ENCODE measurements at places on chromosomes 4 and X.

- DNase-seq, result peak; percentile 36
Observed at GRCh38 chrX:24423960-24424359, 41.1 kb upstream of the PDK3 start.

GRCh38 chr4:27084685-27085361 lies 224.2 kb downstream of the STIM2 start:
- DNase-seq, result peak; percentile 16

DNA sequence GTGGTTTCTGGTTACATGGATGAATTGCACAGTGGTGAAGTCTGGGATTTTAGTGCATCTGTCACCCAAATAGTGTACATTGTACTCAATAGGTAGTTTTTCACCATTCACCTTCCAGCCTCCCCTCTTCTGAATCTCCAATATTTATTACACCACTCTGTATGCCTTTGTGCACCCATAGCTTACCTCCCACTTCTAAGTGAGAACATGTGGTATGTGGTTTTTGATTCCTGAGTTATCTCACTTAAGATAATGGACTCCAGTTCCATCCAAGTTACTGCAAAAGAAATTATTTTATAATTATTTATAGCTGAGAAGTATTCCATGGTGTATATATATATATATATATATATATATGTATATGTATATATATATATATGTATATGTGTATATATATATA lies 155.8 kb downstream of the HHIP start:
- no peak for DNase-seq

DNA sequence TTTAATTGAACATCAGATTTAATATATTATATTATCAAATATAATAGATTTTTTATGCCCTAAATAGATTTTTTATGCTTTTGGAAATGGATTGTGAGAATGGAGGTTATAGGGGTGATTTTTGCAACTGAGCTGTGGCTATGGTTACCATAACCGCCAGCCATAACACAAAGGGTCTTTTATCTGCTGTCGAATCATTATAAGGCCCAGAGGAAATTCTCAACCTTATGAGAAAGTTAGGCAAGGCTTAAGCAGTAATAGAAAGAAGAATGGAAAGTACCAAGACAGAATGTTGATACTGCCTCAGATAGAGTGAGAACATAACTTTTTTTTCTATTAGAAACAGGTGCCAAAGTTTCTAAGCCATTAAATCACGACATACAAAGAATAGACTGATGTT lies 26.3 kb upstream of the CXCL6 start:
- no peak for DNase-seq

- peak; percentile 43 for DNase-seq
Observed at GRCh38 chr4:147057611-147058190, 112.0 kb upstream of the TTC29 start.

DNA sequence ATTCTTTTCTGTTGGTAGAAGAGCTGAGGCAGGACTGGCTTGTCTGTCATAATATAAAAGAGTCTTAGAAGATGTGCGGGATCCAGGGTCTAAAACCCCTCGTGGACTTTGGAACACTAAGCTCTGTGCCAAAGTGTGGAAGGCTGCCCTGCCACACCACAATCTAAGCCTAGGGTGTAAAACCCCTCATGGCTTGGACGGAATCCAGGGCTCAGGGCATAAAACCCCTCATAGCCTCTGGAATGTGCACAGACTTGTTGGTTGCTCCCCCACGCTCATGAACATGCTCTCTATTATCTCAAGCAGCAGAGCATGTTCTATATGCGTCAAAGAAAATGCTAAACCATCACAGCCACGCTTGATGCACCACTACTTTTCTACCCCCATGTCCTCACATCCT lies 483.6 kb downstream of the GABRG1 start:
- no peak for DNase-seq

DNA sequence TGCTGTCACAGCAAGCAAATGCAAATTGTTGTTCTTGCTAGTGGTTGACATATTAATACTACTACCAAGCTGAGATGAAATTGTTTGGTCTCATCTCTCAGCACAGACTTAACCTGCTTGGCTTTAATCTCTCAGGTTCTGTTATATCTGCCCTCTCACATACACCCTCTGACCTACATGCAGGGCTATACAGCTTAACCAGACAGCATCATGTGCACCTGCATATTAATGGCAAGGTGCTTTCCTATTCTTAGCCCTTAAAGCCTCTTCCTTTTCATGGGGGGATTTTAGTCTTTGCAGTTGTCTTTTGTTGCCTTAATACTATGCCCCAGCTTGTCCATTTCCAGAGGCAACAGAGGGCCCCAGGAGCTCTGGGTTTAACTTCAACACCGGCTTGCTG lies 114.5 kb downstream of the NR3C2 start:
- no peak for DNase-seq

- DNase-seq, result peak; percentile 67
Observed at GRCh38 chrX:154603438-154604430, 15.3 kb downstream of the CTAG1B start.

- DNase-seq, result no peak
Observed at GRCh38 chr4:154593868-154594267, 3.3 kb upstream of the FGA start.

- DNase-seq, result peak; percentile 87
Observed at GRCh38 chr4:139599594-139600374, 43.8 kb upstream of the SETD7 start.

GRCh38 chr4:1208970-1209704 lies 36.8 kb upstream of the SPON2 start:
- no peak for DNase-seq

- peak; percentile 98 for DNase-seq
Observed at GRCh38 chr4:113355550-113356371, 306.3 kb downstream of the ANK2 start.

DNA sequence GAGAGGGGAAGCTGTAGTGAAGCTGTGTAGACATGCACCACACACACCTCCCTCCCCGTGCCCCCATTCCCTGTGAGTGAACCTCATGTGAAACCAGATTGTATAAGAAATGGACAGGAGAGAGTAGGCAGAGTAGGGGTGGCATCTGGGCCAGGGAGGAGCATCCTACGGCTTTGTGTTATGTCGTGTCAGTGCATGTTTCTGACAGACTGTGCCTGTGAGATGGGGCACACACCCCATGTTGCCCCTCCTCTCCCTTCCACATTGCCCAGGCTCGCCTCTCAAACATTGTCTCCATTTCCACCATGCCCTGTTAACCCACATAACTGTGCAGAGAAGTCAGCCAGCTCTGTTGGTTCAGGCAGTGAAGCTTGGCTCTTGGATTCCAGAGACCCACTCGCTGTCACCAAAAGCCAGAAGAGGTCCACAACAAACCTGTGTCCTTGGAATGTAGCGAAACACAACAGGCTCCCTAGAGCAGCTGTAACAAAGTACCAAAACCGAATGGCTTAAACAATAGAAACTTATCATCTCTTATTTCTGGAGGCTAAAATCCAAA lies 56.1 kb downstream of the SLC9A6 start:
- no peak for DNase-seq

DNA sequence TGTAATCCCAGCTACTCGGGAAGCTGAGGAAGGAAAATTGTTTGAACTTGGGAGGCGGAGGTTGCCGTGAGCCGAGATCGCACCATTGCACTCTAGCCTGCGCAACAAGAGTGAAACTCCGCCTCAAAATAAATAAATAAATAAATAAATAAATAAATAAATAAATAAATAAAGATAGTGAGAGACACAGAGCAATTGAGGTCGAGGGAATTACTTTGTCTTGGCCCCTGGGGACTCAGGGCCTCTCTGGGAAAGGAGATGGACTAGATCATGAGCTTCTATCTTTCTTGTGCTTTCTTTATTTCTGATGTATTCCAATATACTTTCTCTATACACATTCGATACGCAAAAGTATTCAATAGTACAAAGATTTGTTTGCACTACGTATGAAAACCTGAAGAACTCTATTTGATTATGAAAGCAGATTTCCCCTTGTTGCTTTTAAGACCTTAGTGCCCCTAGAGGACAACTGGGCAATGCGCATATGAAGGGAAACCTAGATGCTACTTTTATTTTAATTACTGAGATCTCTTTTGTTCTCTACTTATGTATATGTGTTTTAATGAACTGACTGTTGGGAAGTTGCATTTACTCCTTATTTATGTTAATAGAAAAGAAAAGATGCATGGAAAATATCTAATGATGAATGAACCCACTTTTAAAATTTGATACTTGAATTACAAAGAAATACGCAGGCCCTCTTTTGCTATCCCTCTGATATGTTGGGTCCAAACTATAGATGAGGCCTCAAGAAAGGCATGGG lies 12.8 kb upstream of the ELOVL6 start:
- DNase-seq, result peak; percentile 51

GRCh38 chrX:47574076-47574546 lies 8.1 kb upstream of the TIMP1 start:
- DNase-seq, result peak; percentile 17

DNA sequence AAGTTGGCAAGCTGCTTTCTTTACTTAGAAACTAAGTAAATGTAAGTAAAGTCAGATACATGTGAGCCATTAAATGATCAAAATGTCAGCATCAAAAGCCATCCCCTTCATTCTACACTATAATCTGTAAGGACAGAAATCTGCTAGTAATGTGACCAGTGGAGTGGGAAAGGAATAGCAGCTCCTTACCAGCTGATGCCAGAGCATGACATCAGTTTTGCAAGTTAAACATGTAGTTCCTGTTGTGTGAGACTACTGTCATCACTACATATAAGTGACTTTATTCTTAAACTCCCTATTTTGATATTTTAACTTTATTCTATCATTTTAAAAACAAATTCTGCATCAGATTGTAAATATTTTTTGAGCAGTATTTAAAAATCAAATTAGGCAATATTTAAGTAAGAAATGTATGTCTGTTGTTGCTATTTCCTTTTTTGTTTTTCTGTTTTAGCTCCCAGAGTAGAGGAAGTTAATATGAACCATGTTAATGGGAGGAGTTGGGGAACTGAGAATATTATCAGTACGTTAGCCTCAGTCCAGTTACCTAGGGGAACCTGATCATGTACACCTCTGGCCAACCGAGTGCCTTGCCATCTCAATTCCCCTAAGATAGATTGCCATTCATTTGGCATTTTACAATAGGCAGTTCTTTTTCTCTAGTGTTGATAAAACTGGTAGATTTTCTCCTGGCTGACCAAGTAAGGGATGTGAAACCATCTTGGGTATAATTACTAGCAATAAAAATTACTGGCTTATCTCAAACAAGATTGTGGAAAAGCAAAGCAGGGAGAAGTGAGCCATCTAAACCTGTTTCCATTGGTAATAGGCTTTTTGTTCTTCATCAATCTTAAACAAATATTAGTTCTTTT lies 34.7 kb downstream of the CCNI start:
- peak; percentile 58 for DNase-seq

DNA sequence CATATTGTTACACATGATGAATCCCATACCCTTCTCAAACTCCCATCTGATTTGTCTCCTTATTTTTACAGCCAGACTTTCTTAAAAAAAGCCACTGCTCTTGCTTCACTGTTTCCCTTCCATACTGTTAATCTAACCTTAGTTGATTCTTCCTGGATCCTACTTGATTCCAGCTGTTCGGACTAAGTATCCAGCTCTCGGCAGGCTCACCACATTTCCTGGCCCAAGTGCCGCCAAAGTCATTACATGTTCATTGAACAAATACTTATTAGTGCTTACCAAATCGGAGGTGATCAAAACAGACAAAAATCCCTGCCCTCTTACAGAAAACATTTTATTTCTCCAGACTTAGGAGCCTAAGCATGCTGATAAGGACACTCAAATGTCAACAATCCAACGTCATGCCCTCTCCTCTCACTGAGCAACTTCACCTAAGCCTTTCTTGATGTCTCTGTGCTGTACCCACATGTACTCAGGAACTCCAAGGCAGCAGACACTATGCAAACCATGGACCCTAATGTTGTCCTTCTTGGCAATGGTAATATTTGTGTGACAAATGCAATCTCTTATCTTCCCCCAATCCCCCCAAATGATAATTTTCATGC lies 45.1 kb upstream of the C1QTNF7 start:
- no peak for DNase-seq

DNA sequence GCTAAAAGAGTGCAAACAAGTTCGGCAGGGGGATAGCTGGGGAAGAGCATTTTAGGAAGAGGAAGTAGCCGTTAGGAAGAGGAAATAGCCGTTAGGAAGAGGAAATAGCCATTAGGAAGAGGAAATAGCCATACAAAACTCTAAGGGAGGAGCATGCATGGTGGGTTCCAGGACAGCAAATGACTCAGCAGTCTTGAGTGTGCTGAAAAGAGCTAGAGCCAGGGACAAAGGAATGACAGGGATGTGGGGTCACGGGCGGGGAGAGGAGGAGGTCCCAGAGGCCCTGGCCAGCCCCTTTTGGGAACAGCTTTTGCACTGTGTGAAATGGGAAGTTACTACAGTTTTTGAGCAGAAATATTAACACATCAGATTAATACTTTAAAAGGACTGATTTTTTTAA lies 882.6 kb downstream of the TRIML1 start:
- DNase-seq, result peak; percentile 55

GRCh38 chrX:110066488-110067225 lies 63.7 kb downstream of the TMEM164 start:
- DNase-seq, result no peak

- no peak for DNase-seq
Observed at GRCh38 chr4:169510617-169511016, 101.8 kb downstream of the NEK1 start.

GRCh38 chr4:38664706-38665401 lies 855 bp downstream of the KLF3 start:
- DNase-seq, result peak; percentile 65
